Stimulated activated memory B cell treated with anti-CD40 and anti-IgM and Interleukin-4, amounts not matched to agents 10 μg/mL and 1 μg/mL and 100 μg/mL, for 72 hours (primary cell): ENCODE measurements at places on chromosomes 2 and 18.

- H3K36me3 ChIP-seq = peaks cover 83% of the 10 kb centered on the region
- ATAC-seq = no peak
- H3K4me1 ChIP-seq = peaks cover 18% of the 10 kb centered on the region
- no peaks in the 10 kb centered on the region for H3K27me3 ChIP-seq
- H3K27ac ChIP-seq = no peak overlapping the region
Observed at GRCh38 chr2:121505005-121505404, 25.7 kb upstream of the RNU4ATAC start.

- H3K4me1 ChIP-seq = no peaks in the 10 kb centered on the region
- no peaks in the 10 kb centered on the region for H3K36me3 ChIP-seq
- ATAC-seq = no peak
- H3K27me3 ChIP-seq = no peaks in the 10 kb centered on the region
- no peak overlapping the region for H3K4me3 ChIP-seq
Observed at GRCh38 chr2:204468746-204469429, 76.4 kb upstream of the PARD3B start.

DNA sequence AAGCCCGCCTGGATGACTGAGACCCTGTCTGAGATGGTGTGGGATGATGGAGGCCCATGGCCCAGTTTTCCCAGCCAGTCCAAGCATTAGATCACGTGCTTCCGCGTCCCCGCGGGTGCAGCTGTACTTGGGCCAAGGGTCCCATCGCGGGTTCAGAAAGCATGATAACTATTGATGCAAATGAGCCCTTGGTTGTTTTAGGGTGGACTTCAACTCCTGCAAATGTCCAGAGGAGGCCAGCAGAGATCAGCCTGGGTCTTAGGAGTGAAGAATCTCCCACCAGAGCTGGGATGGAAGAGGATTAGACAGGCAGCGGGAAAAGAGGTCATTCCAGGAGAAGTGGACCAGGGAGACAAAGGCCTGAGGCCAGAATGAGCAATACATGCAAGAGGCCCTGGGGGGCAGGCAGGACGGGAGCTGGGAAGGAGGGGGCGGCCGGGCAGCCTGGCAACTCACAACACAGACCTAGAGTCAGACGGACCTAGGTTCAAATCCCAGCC, 89.9 kb upstream of the TMEM247 start:
- H3K36me3 ChIP-seq = no peaks in the 10 kb centered on the region
- no peak for ATAC-seq
- H3K4me3 ChIP-seq = no peak overlapping the region
- H3K27me3 ChIP-seq = peaks cover 56% of the 10 kb centered on the region
- H3K27ac ChIP-seq = no peak overlapping the region

- no peaks in the 10 kb centered on the region for H3K4me1 ChIP-seq
- no peak for ATAC-seq
- H3K4me3 ChIP-seq = no peak overlapping the region
Observed at GRCh38 chr18:78919956-78920355, 59.7 kb upstream of the SALL3 start.

- no peak overlapping the region for H3K4me3 ChIP-seq
- no peaks in the 10 kb centered on the region for H3K4me1 ChIP-seq
- ATAC-seq = no peak
- peaks cover 52% of the 10 kb centered on the region for H3K27me3 ChIP-seq
- H3K36me3 ChIP-seq = no peaks in the 10 kb centered on the region
Observed at GRCh38 chr2:117859924-117860647, 45.6 kb downstream of the DDX18 start.

- ATAC-seq = no peak
- H3K36me3 ChIP-seq = no peaks in the 10 kb centered on the region
Observed at GRCh38 chr2:220708366-220708765, 863.7 kb downstream of the EPHA4 start.

DNA sequence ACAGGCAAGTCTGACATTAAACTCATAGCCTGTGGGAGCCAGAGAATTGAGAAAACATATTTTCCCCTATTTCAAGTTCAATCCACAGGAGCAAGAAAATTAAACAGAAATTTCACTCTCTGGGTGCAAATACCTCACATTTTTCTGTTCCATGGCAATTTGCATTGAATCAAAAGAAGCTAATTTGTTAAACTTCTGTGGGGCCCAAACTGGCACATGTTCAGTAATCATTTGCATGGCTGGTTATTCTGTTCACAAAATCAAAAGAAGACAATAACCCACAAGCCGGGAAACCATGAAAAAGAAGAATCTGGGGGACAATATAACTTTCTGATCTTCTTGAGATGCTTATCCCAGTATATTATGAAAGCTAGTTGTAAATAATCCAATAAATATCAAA, 363.1 kb downstream of the LRP1B start:
- H3K27ac ChIP-seq = no peak overlapping the region
- no peaks in the 10 kb centered on the region for H3K4me1 ChIP-seq
- ATAC-seq = no peak
- no peaks in the 10 kb centered on the region for H3K36me3 ChIP-seq
- H3K27me3 ChIP-seq = no peaks in the 10 kb centered on the region

- no peak overlapping the region for H3K4me3 ChIP-seq
- H3K27me3 ChIP-seq = no peaks in the 10 kb centered on the region
- peaks cover 63% of the 10 kb centered on the region for H3K36me3 ChIP-seq
- peaks cover 61% of the 10 kb centered on the region for H3K4me1 ChIP-seq
- H3K27ac ChIP-seq = peak overlapping the region; percentile 35
Observed at GRCh38 chr2:197183355-197183754, 127.2 kb downstream of the ANKRD44 start.

DNA sequence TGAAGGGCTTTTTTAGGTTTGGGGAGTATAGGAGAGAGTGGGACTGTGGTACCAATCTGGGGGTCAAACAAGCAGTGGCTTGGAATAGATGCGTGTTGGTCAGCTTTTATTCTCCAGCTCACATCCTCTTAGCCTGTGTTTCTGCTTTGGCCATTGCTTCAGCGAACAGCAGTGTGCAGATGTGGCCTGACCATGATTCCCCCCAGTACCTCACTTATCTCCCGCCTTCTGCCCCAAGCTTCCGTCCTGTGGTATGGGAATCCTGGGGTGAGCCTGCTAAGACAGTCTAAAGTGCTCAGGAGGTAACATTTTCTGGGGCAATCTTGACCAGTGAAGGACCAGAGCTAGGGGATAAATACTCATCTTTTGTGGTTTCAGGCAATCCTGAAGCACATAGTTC, 84.9 kb upstream of the TNP1 start:
- no peak overlapping the region for H3K4me3 ChIP-seq
- no peak overlapping the region for H3K27ac ChIP-seq
- no peaks in the 10 kb centered on the region for H3K36me3 ChIP-seq
- no peak for ATAC-seq
- no peaks in the 10 kb centered on the region for H3K4me1 ChIP-seq
- H3K27me3 ChIP-seq = no peaks in the 10 kb centered on the region

GRCh38 chr2:120472031-120472430, 126.1 kb downstream of the INHBB start:
- no peak overlapping the region for H3K4me3 ChIP-seq
- ATAC-seq = no peak
- no peak overlapping the region for H3K27ac ChIP-seq
- no peaks in the 10 kb centered on the region for H3K27me3 ChIP-seq

GRCh38 chr2:37568565-37568964, 102.9 kb downstream of the CDC42EP3 start:
- no peak overlapping the region for H3K4me3 ChIP-seq
- H3K27ac ChIP-seq = no peak overlapping the region
- ATAC-seq = no peak
- H3K27me3 ChIP-seq = no peaks in the 10 kb centered on the region

- H3K4me3 ChIP-seq = no peak overlapping the region
- ATAC-seq = no peak
- H3K36me3 ChIP-seq = peaks cover 20% of the 10 kb centered on the region
- no peaks in the 10 kb centered on the region for H3K27me3 ChIP-seq
- no peak overlapping the region for H3K27ac ChIP-seq
Observed at GRCh38 chr2:23684395-23685176, 242.3 kb downstream of the ATAD2B start.

DNA sequence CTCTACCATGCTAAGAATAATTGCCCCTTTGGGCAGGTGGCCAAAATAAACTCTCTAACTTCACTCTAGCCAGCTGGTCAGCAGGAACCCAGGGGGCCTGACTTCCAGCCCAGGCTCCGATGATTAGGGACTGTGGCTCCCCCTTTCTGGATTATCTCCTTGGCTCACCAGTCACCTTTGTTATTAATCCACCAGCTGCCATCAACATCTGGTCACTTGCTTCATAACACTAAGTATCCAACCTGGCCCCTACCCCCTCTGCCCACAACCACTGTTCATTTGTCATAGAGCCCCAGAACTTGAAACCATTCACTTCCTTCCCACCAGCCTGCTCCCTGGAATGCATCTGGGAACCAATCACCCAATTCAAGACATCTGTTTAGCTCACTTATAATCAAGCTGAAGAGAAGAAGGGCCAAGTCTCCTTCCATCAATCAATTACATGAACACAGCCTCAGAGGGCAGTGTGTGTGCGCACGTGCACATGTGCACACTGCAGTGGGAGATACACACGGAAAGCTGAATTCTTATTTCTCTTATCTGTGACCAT, 215.1 kb downstream of the ALK start:
- no peak overlapping the region for H3K4me3 ChIP-seq
- H3K4me1 ChIP-seq = no peaks in the 10 kb centered on the region
- no peaks in the 10 kb centered on the region for H3K36me3 ChIP-seq

- no peak overlapping the region for H3K27ac ChIP-seq
- peaks cover 33% of the 10 kb centered on the region for H3K4me1 ChIP-seq
- no peaks in the 10 kb centered on the region for H3K27me3 ChIP-seq
- H3K36me3 ChIP-seq = peaks cover 16% of the 10 kb centered on the region
- no peak for ATAC-seq
Observed at GRCh38 chr2:174233771-174234275, 14.5 kb downstream of the OLA1 start.

GRCh38 chr2:111182121-111182520, 61.4 kb downstream of the BCL2L11 start:
- ATAC-seq = no peak
- no peaks in the 10 kb centered on the region for H3K36me3 ChIP-seq
- H3K4me1 ChIP-seq = peaks cover 6% of the 10 kb centered on the region
- peaks cover 1% of the 10 kb centered on the region for H3K27me3 ChIP-seq
- no peak overlapping the region for H3K27ac ChIP-seq

DNA sequence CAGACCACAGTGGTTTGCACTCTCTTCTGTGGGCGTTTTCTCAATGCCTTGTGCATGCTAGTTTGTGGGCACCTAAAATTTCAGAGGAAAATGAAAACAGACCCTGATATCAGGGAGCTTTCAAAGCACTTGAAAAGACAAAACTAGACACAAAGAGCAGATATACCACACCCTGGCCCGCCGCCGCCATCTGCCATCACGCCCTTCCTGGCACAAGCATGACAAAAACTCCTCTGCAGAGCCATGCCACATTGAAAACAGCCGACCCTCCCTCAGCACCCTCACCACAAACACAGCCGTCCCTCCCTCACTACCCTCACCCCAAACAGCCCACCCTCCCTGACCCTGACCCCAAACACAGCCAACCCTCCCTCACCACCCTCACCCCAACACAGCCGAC, 84.8 kb upstream of the RAB6C start:
- H3K4me3 ChIP-seq = no peak overlapping the region
- no peaks in the 10 kb centered on the region for H3K4me1 ChIP-seq
- no peak for ATAC-seq

GRCh38 chr2:170696948-170697347, 18.2 kb upstream of the SP5 start:
- no peaks in the 10 kb centered on the region for H3K4me1 ChIP-seq
- no peaks in the 10 kb centered on the region for H3K36me3 ChIP-seq
- H3K4me3 ChIP-seq = no peak overlapping the region
- ATAC-seq = no peak
